ENCODE measurements at places on chromosomes 4 and X.
A peak's percentile ranks its signal among the peaks of the same experiment; 100 is the strongest.

DNA sequence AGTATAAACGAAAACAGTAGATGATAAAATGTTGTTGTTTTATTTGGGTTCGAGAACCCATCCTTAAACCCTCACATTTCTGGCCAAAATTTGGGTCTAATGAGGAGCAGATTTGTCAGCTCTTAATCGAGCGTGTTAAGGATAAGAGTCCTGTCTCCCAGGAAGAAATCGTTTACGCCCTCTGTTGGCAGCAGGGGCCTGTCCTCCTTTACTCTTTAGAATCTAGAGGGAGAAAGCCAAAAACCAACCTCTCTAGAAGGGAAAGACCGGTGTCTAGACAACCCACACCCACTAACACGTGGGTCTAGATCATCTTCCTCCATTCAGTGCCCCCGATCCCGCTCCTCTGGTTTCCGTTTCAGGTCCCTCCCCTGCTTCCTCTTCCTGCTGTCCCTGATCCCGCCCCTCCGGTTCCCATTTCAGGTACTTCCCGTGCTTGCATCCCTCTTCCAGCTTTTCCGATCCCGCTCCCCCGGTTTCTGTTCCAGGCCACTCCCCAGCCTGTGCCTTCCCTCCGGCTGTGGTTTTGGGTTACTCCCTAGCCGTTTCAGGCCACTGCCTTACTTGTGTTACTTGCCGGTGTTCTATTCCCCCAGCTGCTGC, 339.1 kb downstream of the PAPSS1 start:
- no peak for DNase-seq

DNA sequence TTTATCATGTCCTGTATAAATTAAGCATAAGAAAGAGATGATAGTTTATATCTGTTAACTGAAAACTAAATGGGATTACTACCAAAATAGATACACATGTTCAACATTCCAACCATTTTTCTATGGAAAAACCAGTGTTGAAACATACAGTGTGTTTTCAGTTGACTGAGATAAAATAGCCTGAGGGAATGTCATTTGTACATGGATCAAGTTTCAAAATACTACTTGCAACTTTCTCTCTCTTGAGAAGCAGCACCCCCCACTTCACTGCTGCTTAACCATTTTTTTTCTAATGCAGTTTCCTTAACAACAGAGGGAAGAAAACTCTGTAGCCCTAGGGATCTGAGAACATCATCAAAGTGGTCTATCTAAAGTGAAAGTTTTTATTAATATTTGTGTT, 70.8 kb downstream of the NPNT start:
- DNase-seq, result no peak

DNA sequence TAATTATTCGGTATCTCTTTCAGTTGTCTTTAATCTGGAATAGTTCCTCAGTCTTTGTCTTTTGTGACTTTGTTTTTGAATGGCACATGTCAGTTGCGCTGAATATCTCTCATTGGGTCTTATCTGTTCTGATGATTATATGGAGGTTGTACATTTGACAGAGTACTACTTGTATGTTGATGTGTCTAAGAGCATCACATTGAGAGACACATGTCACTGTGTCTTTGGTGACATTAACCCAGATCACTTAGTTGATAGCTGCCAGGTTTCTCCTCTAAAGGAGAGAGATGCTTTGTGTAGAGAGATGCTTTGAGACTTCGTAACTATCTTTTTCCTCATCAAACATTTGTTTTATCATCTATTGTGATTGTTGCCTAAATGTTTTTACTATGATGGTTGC, 92.1 kb downstream of the USP9X start:
- DNase-seq, result no peak

GRCh38 chrX:70264784-70265183, 3.4 kb upstream of the ARR3 start:
- DNase-seq, result no peak

- no peak for DNase-seq
These were observed 169.3 kb downstream of the CHIC2 start for GRCh38 chr4:53895137-53895536.

DNA sequence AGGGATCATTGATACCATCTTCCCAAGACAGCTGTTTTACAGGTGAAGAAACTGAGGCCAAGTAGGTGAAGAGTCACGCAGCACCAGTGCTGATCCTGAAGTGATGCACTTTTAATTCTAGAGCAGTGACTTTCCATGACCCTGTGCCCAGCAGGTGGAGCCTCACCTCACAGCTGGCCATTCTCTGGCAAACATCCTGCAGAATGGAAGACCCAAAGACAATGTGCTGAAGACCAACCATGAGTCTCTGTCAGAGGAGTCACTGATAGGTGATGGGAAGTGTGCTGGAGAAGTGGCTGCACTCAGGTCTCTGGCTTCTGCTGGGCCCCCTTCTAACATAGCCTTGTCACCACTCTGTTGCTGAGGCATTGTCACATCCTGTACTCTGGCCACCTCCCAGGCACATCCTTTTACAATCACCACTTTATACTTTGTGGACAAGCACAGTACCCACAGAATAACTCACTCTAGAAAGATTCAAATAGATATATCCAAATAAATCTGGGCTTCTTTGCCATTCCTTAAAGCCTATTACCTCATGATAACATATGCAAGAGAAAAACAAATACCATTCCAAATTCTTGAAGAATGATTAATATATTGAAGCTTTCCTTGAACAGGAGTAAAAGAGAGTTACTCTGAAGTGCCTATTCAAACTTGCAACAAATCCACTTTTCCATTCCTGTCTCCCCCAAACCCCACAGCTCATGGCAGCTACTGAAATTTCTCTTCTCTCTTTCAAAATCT, 64.1 kb upstream of the SCOC start:
- peak; percentile 3 for DNase-seq

GRCh38 chr4:41334182-41334581, 77.5 kb downstream of the UCHL1 start:
- no peak for DNase-seq

DNA sequence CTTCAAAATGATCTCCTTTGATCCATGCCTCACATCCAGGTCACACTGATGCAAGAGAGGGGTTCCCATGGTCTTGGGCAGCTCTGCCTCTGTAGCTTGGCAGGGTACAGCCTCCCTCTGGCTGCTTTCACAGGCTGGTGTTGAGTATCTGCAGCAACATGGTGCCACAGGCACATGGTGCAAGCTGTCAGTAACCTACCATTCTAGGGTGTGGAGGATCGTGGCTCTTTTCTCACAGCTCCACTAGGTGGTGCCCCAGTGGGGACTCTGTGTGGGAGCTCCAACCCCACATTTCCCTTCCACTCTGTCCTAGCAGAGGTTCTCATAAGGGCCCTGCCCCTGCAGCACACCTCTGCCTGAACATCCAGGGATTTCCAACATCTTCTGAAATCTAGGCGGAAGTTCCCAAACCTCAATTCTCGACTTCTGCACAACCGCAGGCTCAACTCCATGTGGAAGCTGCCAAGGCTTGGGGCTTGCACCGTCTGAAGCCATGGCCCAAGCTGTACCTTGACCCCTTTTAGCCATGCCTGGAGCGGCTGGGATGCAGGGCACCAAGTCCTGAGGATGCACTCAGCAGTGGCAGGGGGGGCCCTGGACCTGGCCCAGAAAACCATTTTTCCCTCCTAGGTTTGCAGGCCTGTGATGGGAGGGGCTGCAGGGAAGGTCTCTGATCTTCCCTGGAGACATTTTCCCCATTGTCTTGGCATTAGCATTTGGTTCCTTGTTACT, 137.8 kb upstream of the NUDT6 start:
- DNase-seq, result no peak

GRCh38 chrX:48466696-48467095, 3.4 kb downstream of the SLC38A5 start:
- DNase-seq, result peak; percentile 62

- no peak for DNase-seq
These were observed 32.6 kb downstream of the RELL1 start for GRCh38 chr4:37653601-37654000.

- no peak for DNase-seq
These were observed 21.9 kb upstream of the ETDC start for GRCh38 chrX:135287266-135287823.

GRCh38 chr4:119729835-119730670, 101.4 kb upstream of the PDE5A start:
- no peak for DNase-seq

DNA sequence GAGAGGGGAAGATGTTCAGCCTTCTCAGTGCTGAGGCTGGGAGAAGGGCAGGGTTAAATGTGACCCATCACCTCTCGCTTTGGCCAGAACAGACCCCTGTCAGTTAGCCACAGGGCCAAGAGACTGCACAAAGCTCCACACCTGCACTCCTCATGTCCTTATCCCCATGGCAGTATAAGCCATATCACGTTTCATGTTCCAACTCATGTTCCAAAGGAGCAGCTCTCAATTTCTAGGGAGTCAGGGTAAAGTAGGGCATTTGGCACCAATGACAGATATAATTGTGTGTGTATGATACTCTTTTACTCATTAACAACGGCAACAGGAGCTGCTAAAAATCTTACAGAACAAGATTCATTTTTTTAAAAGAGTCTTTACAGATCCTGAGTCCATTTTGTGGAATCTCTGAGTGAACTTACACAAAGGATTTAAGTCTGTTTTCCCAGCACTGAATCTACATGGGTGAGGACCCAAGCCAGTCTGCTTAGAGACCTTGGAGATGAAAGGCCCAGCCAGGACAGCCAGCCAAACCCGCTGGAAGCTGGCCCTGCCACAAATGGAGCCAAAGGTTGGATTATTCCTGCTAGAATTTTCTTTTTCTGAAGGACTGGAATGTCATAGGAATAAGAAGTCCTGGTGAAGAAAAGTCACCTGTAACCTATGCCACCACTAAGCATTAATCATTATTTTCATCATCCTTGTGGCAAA, 129.1 kb upstream of the SMAD1 start:
- no peak for DNase-seq

DNA sequence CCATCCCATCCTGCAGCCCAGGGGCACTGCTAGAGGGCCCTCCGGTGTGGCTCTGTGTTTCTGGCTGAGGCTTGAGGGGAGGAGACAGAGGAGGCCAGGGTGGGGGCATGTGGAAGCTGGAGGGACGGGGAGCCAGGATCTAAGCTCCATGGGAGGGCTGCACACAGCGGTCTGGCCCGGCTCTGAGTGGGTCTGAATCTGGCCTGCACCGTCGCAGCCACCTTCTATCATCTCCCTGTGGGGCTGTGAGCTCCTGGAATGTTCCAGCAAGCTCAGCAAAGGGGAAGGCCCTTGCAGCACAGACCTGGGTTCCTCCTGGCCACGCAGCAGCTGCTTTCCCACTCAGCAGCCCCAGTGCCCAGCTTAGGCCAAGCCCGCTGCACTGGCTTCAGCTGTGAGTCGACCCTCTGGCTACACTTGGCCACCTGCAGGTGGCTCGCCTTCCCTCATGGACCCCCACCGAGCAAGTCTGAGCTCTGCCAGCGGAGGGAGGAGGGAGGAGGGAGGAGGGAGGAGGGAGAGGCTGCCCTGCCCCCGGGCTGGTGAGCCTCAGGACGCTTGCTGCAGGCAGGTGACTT, 5.3 kb downstream of the NKX1-1 start:
- peak; percentile 2 for DNase-seq

GRCh38 chrX:19862634-19863211, 24.7 kb downstream of the SH3KBP1 start:
- no peak for DNase-seq

GRCh38 chr4:147003956-147004809, 58.5 kb upstream of the TTC29 start:
- no peak for DNase-seq

- DNase-seq, result no peak
These were observed 2.0 kb upstream of the TMPRSS11D start for GRCh38 chr4:67885762-67886161.

GRCh38 chr4:150589157-150589556, 7.2 kb downstream of the MAB21L2 start:
- no peak for DNase-seq

- DNase-seq, result no peak
These were observed 12.1 kb upstream of the ING2 start for GRCh38 chr4:183492791-183493222.

- no peak for DNase-seq
These were observed 74.4 kb downstream of the SOWAHB start for GRCh38 chr4:76823495-76823894.

Data from activated naive CD8-positive, alpha-beta T cell treated with anti-CD3 and anti-CD28 coated beads, Interleukin-2, amount 50 U/mL, for 24 hours (primary cell).